Lung (tissue), 17 donors: ENCODE measurements at places on chromosomes 2 and 18. TPM values are rescaled to one million over a fixed set of nuclear protein-coding genes. Genes with fewer than 3 reads are reported as not detected.

CDKL4 gene
- 6.5 TPM for total RNA-seq

VIL1 gene
- total RNA-seq = 0.77 TPM

IL1F10 gene
- total RNA-seq = not detected

OR6B2 gene
- not detected for total RNA-seq

SCG2 gene
- total RNA-seq = 1.5 TPM

SPP2 gene
- not detected for total RNA-seq

SIGLEC15 gene
- total RNA-seq = 0.64 TPM

TPO gene
- total RNA-seq = not detected

FBLN7 gene
- 2.7 TPM for total RNA-seq

SNTG2 gene
- 1.8 TPM for total RNA-seq

SKOR2 gene
- total RNA-seq = not detected

INHA gene
- total RNA-seq = 0.58 TPM

RAMP1 gene
- total RNA-seq = 26.1 TPM

FAM98A gene
- 24.1 TPM for total RNA-seq
